Cortex of kidney (tissue), 1 donor: ENCODE measurements at places on chromosomes 2 and 18.

GRCh38 chr2:109143214-109144187 is 14.5 kb downstream of the SH3RF3 start:
- no peak for DNase-seq

GRCh38 chr2:109275120-109276012 is 146.4 kb downstream of the SH3RF3 start:
- DNase-seq = no peak

- no peak for DNase-seq
Observed at GRCh38 chr2:200703127-200703925, 108.4 kb upstream of the BZW1 start.

- no peak for DNase-seq
Observed at GRCh38 chr2:46794693-46795317, 120.8 kb downstream of the MCFD2 start.

DNA sequence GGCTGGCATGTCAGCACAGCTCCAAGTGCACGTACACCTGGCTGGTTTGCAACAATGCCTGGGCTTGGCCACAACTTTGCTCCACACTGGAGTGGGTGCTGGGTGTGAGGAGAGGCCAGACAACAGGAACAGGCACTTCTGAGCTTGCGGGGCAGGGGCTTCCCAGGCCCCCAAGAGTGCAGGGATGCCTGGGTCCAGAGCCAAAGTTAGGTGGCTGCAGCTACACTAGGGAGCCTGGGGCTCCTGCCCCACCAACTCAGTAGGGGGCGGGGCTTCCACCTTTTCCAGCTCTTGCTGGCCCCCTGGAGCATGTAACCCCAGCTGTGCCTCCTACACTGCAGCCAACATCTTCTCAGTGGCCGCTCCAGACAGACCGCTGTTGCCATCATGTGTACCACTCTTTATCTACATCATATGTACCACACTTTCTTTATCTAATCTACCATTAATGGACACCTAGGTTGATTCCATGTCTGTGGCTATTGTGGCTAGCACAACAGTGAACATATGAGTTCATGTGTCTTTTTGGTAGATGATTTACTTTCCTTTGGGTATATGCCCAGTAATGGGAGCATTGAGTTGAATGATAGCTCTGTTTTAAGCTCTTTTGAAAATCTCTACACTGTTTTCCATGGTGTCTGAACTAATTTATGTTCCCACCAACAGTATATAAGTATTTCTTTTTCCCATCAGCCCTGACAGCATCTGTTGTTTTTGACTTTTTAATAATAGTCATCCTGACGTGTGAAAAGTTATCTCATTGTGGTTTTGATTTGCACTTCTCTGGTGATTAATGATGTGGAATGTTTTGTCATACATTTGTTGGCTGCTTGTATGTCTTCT is 87.9 kb downstream of the ZNF804A start:
- DNase-seq = no peak

GRCh38 chr2:74767618-74768017 is 66.3 kb upstream of the HK2 start:
- DNase-seq = no peak

GRCh38 chr18:44826418-44827259 is 146.0 kb downstream of the SETBP1 start:
- DNase-seq = no peak

- DNase-seq = no peak
Observed at GRCh38 chr18:8820396-8821082, 115.2 kb downstream of the MTCL1 start.

GRCh38 chr2:182116774-182117173 is 131.1 kb downstream of the PPP1R1C start:
- no peak for DNase-seq

- no peak for DNase-seq
Observed at GRCh38 chr2:120094795-120095194, 81.9 kb downstream of the EPB41L5 start.

- DNase-seq = no peak
Observed at GRCh38 chr2:55107436-55107835, 57.2 kb upstream of the RTN4 start.

DNA sequence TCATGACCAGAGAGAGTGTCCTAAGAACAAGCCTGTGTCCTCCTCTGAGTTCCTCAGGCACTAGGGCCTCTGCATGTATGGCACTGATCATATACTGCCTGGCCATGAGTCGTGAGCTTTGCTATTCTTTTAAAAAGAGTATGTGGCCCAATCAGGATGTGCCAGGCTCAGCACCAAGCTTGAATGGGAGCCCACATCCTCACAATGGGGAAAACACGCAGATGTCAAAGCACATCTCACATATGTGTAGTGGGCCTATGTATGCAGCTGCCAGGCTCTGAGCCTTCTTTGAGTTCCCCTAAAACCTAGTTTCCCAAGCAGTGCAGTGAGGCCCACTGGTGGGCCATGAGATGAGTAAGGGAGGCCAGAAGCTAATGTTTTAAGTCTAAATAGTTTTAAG is 69.9 kb upstream of the SLC1A4 start:
- DNase-seq = no peak

GRCh38 chr2:106575955-106576354 is 88.8 kb downstream of the CD8B2 start:
- DNase-seq = no peak
